ENCODE measurements at places on chromosomes 7 and 10.

DNA sequence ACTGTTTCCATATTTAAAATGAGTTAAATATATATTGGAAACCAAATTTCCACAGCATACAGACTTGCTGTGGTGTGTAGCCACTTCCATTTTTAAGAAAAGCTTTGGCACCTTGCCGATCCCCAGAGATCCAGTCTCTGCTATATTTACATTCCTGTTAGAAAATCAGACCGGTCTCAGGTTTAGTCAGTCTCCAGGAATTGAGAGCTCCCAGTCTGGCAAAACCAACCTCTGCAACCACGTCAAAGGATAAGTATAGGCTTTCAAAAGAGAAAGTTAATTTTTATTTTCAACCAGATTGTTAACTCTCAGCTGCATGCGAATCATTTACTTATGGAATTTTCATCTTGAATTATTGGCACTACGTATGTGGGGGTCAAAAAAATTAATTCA, 28.2 kb downstream of the PUS7 start:
- no peak for DNase-seq

GRCh38 chr10:115861864-115862263, 411.1 kb downstream of the GFRA1 start:
- no peak for DNase-seq

GRCh38 chr7:44762726-44763522, 14.3 kb downstream of the ZMIZ2 start:
- DNase-seq = no peak

DNA sequence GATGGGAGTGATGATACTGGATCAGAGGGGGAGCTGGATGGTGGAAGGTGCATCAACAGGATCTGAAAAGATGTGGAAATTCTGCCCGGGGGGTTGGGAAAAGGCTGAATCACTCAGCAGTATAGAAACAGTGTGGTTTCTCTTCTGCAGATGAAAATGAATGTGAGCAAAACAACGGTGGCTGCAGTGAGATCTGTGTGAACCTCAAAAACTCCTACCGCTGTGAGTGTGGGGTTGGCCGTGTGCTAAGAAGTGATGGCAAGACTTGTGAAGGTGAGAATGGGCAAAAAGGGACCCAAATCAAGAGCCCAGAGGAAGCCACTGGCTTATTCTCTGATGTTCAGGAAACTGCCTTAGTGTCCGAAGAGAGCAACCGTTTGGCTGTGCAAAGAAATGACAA, 12.9 kb downstream of the OIT3 start:
- no peak for DNase-seq

DNA sequence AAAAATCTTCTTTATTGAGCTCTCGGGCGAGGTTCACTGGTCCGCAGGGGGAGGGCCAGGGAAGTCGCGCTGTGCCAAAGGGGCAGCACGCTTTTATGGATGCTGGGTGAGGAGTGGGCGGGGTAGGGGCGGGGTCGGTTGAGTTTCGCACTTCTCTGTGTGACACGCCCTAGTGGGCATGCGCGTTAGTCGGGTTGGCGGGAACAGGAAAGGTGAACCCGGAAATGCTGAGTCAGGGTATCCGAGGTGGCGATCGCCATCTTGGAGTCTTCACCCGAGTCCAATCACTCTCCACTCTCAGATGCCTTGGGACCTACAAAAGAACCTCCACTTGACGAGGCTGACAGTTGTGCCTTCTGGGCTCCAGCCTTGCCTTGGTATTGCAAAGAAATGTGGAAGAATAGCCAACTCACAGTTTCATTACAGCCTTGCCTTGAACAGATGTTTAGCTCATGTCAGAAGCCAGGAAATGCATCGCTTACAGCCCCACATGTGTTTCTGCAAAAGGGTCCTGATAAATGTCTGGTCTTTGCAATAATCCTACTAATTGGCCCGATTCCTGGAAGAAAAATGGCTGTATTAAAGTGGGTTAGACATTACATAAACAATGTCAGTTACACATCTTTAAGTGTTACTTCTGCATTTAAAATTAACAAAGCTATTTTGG, 64.1 kb downstream of the AHR start:
- DNase-seq = no peak

DNA sequence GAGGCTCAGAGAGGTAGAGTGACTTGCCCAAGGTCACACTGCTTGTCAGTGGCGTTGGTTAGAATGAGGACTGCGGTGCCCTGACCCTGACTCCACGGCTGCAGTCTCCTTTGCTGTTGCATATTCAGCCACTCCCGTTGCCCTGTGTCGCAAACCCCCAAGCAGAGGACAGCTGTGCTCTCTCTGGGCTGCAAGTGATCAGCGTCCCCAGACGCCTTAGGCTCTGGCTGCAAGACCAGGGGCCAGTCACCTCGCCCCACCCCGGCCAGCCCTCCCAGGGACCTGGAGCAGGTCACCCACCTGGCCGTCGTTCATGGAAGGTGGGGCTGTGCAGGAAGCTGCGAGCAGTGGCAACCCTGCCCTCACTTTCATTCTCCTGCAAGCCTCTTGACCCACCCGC, 51.7 kb upstream of the NANOS1 start:
- DNase-seq = no peak

GRCh38 chr7:68613405-68613804, 984.9 kb upstream of the AUTS2 start:
- no peak for DNase-seq

GRCh38 chr7:73779517-73779916, 9.4 kb upstream of the CLDN3 start:
- no peak for DNase-seq

DNA sequence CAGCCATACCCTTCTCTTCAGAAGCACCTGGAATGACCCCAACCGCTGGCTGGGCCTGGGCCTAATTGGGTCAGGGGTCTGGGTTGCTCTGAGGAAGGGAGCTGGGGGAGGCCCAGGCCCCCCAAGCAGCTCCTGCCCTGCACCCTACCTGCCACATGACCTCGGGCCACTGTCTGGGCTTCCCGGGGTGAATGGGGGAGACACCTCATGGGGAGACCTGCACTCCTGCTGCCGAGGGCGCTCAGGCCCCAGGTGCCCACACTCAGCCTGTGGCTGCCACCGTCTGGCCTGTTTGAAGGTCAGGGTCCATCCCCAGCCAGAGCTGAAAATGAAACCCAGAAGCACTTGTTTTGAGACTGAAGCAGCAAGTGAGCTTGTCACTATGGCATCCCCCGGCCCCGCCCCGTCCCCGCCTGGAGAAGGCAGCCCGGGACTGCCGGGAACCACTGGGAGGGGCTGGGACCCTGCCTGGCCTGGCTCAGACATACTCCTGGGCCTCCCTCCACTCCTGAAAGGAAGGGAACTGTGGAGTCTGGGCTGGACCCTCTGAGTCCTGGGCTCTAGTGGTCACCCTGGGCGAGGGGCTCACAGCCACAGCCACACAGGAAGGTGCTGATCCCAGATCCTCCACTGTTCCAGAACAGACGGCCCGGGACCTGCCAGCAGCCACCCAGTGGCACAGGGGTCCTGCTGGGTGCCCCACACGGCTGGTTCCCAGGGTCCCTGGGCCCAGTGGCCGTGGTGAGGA, 7.4 kb upstream of the MICALL2 start:
- DNase-seq = no peak

- no peak for DNase-seq
These were observed 320.0 kb downstream of the EXOC4 start for GRCh38 chr7:133572843-133573242.

DNA sequence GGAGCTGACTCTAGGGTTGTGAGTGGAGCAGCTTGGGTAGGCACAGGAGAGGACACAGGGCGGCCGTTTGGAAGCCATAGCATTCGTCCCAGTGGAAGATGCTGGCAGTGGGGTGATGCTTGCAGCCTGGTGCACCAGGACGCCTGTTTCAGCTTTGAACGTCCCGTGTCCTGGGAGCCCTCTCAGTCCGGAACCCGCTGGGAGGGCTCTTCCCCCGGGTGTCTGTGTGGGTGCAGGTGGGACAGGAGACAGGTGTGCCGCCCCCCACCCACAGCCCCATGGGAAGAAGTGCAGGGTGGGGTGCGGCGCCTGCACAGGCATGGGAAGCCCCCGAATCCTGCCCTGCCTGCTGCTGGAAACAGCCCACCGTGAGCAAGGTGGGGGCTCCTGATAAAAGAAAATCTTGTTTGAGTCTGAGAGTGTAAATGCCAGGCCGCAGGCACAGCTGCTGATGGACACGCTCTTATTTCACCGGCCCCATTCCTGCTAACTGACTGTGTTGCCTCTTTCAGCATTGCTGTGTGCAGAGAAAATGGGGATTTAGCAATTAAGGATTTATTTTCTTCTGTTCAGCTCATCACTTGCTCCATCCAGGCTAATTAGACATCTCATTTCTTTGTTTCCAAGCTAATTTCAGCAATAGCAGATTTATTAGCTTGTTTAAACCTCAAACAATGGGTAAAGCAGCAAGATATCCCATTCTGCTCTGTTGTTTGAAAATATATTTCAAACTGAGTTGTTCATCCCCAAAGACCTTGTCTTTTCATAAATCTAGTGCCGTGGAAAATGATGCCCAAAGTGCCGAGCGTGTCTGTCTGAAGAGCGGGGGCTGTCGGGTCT, 54.9 kb upstream of the DPYSL4 start:
- no peak for DNase-seq

DNA sequence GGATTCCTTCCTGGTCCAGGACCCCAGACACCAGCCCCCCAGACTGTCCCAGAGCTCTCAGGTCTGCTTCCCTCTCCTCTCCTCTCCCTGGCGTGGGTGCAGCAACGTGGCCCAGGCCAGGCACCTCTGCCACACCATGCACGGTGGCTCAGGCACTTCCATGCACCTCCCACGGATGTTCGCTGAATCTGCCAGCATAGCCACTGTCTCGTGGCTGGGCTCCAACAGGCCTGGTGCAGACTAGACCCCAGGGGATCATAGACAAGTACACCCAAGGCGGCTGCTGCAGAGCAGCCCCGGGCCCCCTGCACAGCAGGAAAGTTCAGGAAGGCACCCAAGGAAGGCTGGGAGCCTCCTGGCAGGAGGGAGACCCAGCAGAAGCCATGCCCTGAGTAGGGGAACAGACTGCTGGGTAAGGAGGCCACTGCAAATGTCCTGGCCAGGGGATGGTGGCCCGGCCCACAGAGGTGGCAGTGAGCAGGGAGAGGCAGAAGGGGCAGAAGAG, 4.4 kb downstream of the RASGEF1A start:
- no peak for DNase-seq

DNA sequence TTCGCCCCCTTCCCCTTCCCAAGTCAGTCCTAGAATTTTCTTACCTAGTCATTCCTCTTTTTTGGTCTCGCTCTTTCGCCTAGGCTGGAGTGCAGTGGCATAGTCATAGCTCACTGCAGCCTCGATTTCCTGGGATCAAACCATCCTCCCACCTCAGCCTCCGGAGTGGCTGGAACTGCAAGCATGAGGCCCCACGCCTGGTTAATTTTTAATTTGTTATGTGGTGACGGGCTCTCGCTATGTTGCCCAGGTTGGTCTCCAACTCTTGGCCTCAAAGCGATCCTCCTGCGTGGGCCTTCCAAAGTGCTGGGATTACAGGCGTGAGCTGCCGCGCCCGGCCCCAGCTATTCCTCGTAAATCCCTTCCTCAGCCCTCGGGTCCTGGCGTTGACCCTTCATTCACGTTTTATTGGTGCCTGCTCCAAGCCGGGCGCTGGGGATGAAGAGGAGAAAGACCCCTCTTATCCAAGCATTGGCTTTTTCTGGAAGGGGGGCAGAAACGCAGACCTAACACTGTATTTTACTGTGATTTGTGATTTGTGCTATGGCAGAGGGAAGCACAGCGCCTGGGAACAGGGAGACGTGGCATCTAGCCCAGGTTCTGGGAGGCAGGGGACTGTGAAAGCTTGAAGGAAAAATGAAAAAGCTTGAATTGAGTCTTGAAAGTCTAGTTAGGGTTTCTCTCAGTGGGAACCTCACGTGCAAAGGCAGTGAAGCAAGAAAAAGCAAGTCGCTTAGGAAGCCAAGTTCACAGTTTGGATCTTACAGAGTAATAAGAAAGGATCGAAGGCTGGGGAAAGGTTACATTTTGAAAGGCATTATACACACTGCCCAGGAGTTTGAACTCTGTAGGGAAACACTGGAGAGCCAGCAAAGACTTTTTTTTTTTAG, 516 bp downstream of the ZNHIT1 start:
- no peak for DNase-seq

- DNase-seq = no peak
These were observed 43.9 kb downstream of the HBP1 start for GRCh38 chr7:107212725-107213124.
